Hepatocyte (in vitro differentiated cells): ENCODE measurements at places on chromosomes 2 and 18.
A peak's percentile ranks its signal among the peaks of the same experiment; 100 is the strongest.

- H3K27me3 ChIP-seq, result no peaks in the 10 kb centered on the region
- H3K27ac ChIP-seq, result peak overlapping the region; percentile 40
- peak; percentile 20 for DNase-seq
- H3K36me3 ChIP-seq, result no peaks in the 10 kb centered on the region
- H3K4me1 ChIP-seq, result peaks cover 12% of the 10 kb centered on the region
- H3K4me3 ChIP-seq, result no peak overlapping the region
Observed at GRCh38 chr2:75416420-75417342, 144.1 kb downstream of the EVA1A start.

- peak; percentile 33 for DNase-seq
- H3K27me3 ChIP-seq, result no peaks in the 10 kb centered on the region
- no peaks in the 10 kb centered on the region for H3K36me3 ChIP-seq
- H3K27ac ChIP-seq, result peak overlapping the region; percentile 46
- H3K4me1 ChIP-seq, result no peaks in the 10 kb centered on the region
Observed at GRCh38 chr2:67259556-67260342, 137.4 kb upstream of the ETAA1 start.

GRCh38 chr2:9950521-9951271, 797 bp upstream of the GRHL1 start:
- H3K4me1 ChIP-seq, result peaks cover 21% of the 10 kb centered on the region
- peak overlapping the region; percentile 74 for H3K4me3 ChIP-seq
- H3K27me3 ChIP-seq, result no peaks in the 10 kb centered on the region
- no peaks in the 10 kb centered on the region for H3K36me3 ChIP-seq
- peak overlapping the region; percentile 61 for H3K27ac ChIP-seq

GRCh38 chr2:130726614-130727180, 2.2 kb upstream of the GPR148 start:
- H3K4me1 ChIP-seq, result peaks cover 10% of the 10 kb centered on the region
- DNase-seq, result no peak
- H3K27ac ChIP-seq, result peak overlapping the region; percentile 74
- no peaks in the 10 kb centered on the region for H3K36me3 ChIP-seq
- H3K27me3 ChIP-seq, result no peaks in the 10 kb centered on the region

DNA sequence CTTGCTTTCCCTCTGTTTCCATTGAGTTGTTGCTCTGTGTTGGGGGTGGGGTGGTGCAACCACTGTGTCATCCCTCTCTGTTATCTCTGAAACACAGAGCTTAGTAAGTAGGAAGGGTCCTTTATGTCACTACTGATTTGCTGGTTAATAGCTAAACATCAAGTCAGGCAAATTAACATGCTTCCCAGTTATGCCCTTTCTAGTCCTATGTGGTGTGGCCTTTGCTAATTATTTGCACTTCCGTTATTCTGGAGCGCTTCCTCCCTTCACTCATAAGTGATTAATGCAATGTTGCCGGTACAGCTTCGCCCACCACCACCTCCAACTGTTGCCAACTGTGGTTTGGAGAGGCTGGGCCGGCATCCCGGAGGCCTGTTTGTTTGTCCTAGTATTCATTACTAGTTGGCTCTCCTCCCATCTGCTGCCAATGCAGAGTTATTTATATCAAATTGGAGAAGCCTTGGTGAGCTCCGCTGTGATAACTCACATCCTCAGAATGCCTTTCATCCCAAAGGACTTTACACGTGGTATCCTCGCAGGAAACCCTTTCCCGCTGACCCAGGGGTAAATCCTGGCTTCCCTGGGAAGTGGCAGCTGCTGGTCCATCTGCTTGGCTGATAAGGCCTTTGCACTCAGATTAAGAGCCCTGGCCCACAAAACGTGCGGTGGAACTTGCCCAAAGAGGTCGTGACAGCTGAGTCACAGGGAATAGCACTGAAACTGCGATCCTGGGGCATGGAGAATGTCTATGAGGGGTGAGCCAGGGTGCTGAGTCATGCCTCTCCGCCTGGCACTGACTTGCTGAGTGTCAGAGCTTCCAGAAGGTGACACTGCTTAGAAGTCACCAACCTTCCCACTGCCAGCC, 72.0 kb upstream of the ZCCHC2 start:
- no peaks in the 10 kb centered on the region for H3K36me3 ChIP-seq
- H3K27me3 ChIP-seq, result no peaks in the 10 kb centered on the region
- no peak overlapping the region for H3K27ac ChIP-seq
- peak; percentile 50 for DNase-seq

DNA sequence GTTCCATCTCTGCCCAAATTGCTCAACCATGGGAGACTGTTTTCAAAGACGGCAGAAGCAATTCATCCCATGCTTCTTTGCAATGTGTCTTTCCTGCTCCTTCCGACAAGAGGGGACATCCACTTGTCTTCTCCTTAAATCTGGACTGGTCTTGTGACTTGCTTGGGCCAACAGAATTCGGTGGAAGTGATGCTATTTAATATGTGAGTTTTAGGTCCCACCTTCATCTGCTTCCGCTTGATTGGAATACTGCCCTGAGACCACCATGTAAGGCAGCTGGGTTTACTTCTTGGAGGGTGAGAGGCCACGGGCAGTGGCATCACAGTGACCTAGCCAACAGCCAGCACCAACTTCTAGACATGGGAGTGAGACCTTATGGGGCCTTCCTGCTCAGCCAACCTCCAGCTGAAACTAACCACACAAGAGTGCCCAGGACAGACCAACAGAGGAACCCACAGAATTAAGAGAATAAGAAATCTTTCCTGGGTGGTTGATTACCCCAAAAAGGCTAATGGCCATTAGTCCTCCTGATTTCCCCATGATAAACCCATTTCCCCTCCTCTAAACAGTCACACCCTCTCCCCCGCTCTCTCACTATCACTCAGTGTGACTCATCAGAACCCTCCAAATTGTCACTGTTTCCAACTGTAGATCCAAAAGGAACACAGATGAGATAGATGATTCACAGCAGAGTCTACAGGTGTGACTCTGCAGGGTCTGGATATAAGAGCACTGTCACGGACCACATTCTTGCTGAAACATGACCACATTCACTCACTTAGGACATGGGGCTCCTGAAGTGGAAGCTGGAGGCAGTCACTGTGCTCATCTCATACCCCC, 16.2 kb upstream of the RHOB start:
- no peaks in the 10 kb centered on the region for H3K4me1 ChIP-seq
- H3K27me3 ChIP-seq, result no peaks in the 10 kb centered on the region
- no peaks in the 10 kb centered on the region for H3K36me3 ChIP-seq
- no peak overlapping the region for H3K27ac ChIP-seq

DNA sequence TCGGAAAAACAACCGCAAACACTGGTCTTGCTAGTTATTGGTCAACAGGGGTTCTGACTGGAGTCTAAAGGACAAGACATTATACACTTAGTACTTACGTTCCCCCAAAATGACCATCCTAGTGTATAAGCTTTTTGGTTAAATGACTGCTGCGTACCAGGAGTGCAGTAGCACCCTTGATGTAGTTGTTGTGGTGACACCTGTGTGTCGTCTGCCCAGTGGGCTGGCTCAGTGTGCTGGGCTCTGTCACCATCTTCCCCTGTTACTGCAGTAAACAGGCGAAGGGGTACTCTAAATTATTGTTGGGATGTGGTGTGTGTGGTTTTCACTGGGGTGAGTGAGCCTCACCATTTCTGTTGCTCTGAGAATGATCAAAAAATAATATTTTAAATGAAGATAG, 76.2 kb downstream of the MAPRE2 start:
- H3K36me3 ChIP-seq, result no peaks in the 10 kb centered on the region
- H3K4me1 ChIP-seq, result no peaks in the 10 kb centered on the region
- H3K27me3 ChIP-seq, result no peaks in the 10 kb centered on the region
- no peak for DNase-seq
